ENCODE measurements at places on chromosomes 12 and 14.

DNA sequence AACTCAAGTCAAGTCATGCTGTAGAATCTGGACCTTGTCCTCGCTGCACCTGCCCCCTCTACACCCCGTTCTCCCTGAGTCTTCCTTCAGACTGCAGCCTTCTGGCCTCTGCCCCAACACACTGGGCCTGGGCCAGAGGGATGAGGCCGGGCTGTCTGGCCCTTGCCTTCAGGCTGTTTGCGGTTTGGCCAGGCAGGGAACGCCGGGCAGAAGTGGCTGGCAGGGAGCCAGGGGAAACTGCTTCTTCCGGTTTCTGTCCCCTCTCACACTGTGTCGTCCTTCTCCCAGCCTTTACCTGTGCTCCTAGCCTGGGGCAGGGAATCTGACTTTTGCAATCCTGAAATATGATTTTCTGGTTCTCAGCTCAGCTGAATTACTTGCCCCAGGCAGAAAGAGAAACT lies 13.5 kb downstream of the DGLUCY start:
- DNase-seq = no peak

DNA sequence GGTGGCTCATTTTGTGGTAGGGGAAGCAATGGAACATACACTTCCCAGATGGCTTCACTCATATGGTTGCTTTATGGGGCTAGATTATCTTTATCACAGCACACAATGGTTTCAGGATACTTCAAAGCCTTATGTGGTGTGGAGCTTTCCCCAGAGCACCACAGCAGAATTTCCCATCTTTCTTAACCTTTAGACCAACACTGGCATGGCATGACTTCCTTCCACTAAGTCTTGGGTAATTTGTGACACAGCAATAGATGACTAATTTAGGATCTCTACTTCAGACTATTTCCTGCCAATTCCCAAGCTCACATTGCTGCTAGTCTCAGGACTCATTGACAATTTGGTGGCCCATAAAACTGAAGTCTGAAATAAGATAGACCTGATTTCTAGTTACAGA lies 36.9 kb upstream of the DCN start:
- DNase-seq = no peak

DNA sequence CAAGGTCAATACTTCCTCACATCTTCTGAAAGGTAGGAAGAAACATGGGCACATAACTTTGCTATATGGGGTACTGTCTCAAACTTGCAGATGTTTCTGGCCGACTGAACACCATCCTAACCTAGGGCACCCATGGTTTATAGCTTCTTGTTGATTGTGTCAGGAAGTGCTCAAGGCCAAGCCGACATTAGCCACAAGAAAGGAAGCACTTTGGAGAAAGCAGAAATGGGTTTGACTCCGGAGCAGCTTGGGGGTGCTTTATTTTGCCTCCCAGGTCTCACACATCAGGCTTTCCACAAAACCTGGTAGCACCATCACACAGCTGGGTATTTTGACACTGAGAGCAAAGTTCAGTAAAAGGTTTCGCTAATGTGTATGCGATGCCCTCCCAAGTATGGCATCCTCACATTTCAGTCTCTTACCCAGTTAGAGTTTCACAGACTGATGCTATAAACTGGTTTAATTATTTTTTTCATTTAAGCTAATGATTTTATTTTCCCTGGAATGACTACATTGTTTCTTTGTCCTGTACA lies 25.2 kb upstream of the BHLHE41 start:
- DNase-seq = no peak

DNA sequence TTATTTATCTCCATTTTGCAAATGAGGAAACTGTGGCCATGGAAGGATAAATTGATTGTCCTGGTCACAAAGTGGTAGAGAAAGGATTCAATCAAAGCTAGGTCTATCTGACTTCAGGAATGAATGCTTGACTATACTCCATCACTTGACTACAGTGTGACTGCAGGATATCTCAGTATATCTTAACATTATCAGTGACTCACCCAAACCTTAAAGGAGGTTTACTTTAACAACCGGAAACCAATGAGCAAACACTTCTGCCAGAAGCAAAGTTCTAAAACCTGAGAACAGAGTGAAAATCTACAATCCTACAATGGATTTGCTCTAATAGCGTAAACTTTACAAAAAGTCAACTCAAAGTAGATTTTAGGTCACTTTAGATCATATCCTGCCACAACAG lies 277.0 kb downstream of the CEP128 start:
- no peak for DNase-seq

- no peak for DNase-seq
Observed at GRCh38 chr14:54597795-54598443, 31.0 kb downstream of the SAMD4A start.

Data from stimulated activated CD8-positive, alpha-beta memory T cell treated with anti-CD3 and anti-CD28 coated beads, Interleukin-4, amount 100 ng/mL, for 4 hours (primary cell).